ENCODE measurements at places on chromosomes 7 and 10. TPM values are rescaled to one million over a fixed set of nuclear protein-coding genes. Genes with fewer than 3 reads are reported as not detected.

DNA sequence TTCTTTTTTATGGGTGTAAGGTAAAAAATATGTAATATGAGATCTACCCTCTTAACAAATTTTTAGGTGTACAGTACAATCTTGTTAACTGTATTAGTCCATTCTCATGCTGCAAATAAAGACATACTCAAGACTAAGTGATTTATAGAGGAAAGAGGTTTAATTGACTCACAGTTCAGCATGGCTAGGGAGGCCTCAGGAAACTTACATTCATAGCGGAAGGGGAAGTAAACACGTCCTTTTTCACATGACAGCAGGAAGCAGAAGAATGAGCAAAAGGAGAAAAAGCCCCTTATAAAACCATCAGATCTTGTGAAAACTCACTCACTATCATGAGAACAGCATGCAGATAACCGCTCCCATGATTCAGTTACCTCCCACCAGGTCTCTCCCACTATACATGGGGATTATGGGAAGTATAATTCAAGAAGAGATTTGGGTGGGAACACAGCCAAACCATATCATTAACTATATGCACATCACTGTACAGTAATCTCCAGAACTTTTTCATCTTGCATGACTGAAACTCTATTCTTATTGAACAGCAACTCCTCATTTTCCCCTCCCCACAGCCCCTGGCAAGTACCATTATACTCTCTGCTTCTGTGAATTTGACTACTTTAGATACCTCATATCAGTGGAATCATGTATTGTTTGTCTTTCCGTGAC lies 127.4 kb downstream of the WNT2 start:
- no peaks in the 10 kb centered on the region for H3K36me3 ChIP-seq
- no peak for DNase-seq
- no peak overlapping the region for H3K27ac ChIP-seq
- H3K4me1 ChIP-seq = no peaks in the 10 kb centered on the region
- H3K27me3 ChIP-seq = no peaks in the 10 kb centered on the region
- H3K4me3 ChIP-seq = no peak overlapping the region

- H3K27me3 ChIP-seq = no peaks in the 10 kb centered on the region
- H3K4me1 ChIP-seq = no peaks in the 10 kb centered on the region
- DNase-seq = no peak
- no peak overlapping the region for H3K4me3 ChIP-seq
Observed at GRCh38 chr10:7955446-7955845, 99.0 kb upstream of the GATA3 start.

DNA sequence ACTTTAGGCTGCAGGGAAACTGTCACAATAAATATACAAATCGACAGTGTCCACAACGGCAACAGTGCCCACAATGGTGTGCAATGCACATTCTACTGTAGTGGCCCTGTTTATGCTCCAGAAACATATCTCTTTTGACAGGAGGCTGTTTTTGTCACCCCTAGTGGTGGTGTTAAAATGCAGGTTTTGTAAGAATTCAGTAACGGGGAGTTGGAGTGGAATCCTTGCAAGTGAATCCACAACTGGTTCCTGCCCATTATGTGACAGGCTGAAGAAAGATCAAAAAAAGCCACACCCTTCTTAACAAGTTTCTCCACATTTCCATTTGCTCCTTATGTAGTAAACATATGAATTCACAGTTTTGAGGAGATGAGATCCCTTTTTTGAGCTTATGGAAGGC lies 58.5 kb downstream of the BEND7 start:
- H3K27ac ChIP-seq = no peak overlapping the region
- H3K27me3 ChIP-seq = no peaks in the 10 kb centered on the region
- DNase-seq = no peak
- H3K4me3 ChIP-seq = no peak overlapping the region

DNA sequence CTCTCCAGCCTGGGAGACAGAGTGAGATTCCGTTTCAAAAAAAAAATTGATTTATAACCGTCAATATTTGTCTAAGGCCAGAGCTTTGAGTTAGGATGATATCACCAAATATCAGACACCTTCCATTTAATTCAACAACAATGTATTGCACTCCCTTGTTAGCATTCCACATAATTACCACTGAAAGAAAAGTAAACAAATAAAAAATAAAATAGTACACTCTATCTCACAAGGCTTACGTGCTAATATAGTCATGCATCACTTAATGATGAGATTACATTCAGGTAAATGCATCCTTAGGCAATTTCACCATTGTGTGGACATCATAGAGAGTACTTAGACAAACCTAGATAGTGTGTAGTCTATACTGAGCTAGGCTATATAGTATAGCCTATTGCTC lies 127.6 kb upstream of the RHOBTB1 start:
- no peaks in the 10 kb centered on the region for H3K27me3 ChIP-seq
- no peak overlapping the region for H3K4me3 ChIP-seq
- no peak for DNase-seq
- H3K27ac ChIP-seq = no peak overlapping the region
- H3K36me3 ChIP-seq = no peaks in the 10 kb centered on the region

- H3K27me3 ChIP-seq = no peaks in the 10 kb centered on the region
- no peaks in the 10 kb centered on the region for H3K4me1 ChIP-seq
- no peaks in the 10 kb centered on the region for H3K36me3 ChIP-seq
- no peak overlapping the region for H3K27ac ChIP-seq
- no peak overlapping the region for H3K4me3 ChIP-seq
Observed at GRCh38 chr10:123704812-123705211, 38.7 kb downstream of the GPR26 start.

GPER1 gene
- total RNA-seq = 5.7 TPM
